ENCODE measurements at places on chromosomes 3 and 15. TPM values are rescaled to one million over a fixed set of nuclear protein-coding genes. Genes with fewer than 3 reads are reported as not detected.

The ACAP2 gene
- 58.2 TPM for polyA plus RNA-seq

The PLCL2 gene
- 10.8 TPM for polyA plus RNA-seq

The SPTBN5 gene
- polyA plus RNA-seq, result 1.2 TPM

The IL16 gene
- 11.3 TPM for polyA plus RNA-seq

The TGM4 gene
- 0.06 TPM for polyA plus RNA-seq

The ATP13A4 gene
- polyA plus RNA-seq, result 62.9 TPM

The LYZL4 gene
- not detected for polyA plus RNA-seq

The ZNF662 gene
- 52.8 TPM for polyA plus RNA-seq

The TIMP4 gene
- polyA plus RNA-seq, result 0.26 TPM

The GUCA1C gene
- polyA plus RNA-seq, result not detected

The SLC2A2 gene
- polyA plus RNA-seq, result not detected

The ATP10A gene
- 0.80 TPM for polyA plus RNA-seq

The TRA2B gene
- 249 TPM for polyA plus RNA-seq

The GP9 gene
- 2.4 TPM for polyA plus RNA-seq

The CAMK2N2 gene
- 0.13 TPM for polyA plus RNA-seq

The STAC gene
- 1.0 TPM for polyA plus RNA-seq

The PPM1L gene
- polyA plus RNA-seq, result 4.6 TPM

The AADACL2 gene
- not detected for polyA plus RNA-seq

The CHL1 gene
- polyA plus RNA-seq, result 1.9 TPM

The GOLGA8Q gene
- polyA plus RNA-seq, result 1.8 TPM

The GRK7 gene
- polyA plus RNA-seq, result 0.15 TPM

The UPK1B gene
- 0.45 TPM for polyA plus RNA-seq

The ARNT2 gene
- 28.8 TPM for polyA plus RNA-seq

The FEZF2 gene
- not detected for polyA plus RNA-seq

The AGTR1 gene
- 24.1 TPM for polyA plus RNA-seq

The LINGO1 gene
- polyA plus RNA-seq, result 13.5 TPM

The KNL1 gene
- 9.3 TPM for polyA plus RNA-seq

The NAALADL2 gene
- polyA plus RNA-seq, result 17.3 TPM

The GOLGA8S gene
- polyA plus RNA-seq, result 1.4 TPM

Measured in right lung (tissue), 10 donors.